Hepatic stellate cell (primary cell): ENCODE measurements at places on chromosomes 7 and 10.

DNA sequence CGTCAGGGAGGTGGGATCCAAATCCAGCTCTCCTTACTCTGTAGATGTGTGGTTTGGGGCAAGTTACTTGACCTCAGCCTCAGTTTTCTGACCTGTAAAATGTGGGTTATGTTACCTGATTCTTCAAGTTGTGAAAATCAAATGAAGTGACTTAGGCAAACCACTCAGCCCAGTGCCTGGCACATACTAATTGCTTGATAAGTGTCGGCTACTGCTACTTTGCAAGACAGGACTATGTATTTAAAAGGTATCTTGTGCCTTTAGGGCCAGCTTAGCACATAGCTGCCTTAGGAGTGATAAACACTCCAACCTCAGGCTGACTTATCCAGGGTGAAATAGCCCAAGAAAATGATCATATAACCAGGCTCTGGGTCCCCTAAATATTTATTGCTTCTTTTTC lies 42.9 kb downstream of the GOLGA7B start:
- DNase-seq: no peak

GRCh38 chr10:121484401-121484800 lies 113.8 kb downstream of the FGFR2 start:
- DNase-seq: no peak

DNA sequence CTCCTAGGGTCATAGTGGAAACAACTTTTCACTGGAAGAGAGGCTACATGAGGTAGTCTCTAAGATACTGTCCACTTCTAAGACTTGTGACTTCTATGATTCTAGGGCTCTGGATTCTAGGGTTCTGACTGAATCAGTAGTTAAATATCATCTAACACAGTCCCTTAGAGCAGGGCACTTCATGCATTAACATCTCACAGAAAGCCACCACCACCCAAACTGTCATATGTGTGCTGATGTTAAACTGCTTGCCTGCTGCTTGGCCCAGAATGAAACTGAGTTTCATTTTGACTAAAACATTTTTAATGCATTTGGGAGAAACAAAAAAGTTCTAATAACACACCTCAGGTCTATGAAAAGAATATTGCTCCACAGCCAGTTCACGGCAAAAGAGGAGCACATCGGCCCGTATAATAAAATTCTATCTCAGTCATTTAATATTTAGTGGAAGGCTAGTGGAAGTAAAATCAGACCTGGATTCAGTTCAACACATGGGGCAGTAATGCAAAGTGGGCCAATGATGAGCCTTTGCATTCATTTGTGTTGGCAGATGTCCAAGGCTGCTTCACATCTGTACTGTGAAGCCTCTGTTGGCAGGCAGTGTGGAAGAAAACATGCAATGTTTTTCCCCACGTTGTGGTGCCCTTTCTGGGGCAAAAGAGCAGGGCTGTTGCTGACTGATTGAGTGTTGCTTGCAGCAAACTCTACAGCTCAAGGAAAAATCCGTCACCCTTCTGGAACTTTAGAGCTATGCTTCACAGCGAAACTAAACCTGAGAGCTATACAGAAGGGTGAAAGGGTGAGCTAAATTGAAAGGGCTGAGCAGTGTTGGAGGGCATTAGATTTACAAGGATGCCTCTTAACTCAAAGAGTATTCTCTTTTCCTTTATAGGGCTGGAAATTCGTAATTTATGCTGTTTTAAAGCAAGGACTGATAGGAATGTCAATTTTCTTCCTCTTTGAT lies 33.5 kb upstream of the AUTS2 start:
- DNase-seq: no peak

- DNase-seq: no peak
These were observed 59.0 kb downstream of the ST7 start for GRCh38 chr7:117012284-117012683.

DNA sequence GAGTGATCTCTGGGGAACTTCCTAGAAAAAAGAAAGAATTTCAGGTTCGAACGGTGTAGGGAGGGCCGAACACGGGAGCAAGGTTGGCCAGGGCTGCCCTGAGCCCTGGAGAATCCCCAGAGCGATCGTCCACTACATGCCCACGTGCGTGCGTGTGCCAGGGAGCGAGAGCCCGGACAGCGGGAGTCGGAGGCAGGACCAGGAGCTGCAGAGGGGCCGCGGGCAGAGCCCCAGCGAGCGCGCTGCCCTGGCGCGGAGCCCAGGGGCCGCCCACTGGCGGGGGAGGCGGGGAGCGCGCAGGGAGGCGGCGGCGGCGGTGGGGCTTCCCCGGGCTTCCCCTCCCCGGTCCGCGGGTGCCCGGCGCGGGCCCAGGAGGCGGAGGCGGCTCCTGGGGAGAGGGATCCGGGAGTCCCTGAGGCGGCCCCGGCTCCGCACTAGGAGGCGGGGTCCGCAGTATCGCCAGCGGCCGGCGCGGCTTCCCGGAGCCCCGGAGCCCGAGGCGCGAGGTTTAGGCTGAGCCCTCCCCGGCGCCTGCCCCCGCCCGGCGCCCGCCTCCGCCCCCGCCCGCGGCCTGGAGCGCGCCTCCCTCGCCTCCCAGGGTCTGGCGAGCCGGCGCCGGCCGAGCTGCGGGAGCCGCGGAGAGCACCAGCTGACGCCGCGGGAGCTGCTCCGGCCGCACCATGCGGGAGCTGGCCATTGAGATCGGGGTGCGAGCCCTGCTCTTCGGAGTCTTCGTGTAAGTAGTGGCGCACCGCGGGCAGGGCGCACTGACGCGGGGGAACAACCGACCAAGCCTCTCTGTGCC lies at the start of gene PLPP4:
TSS of gene PLPP4 (plus strand) at position 602 of the 805 bp plus-strand sequence. CDS start at position 681, 79 bp downstream.
- DNase-seq: peak; percentile 70

GRCh38 chr10:18479502-18479901 lies 171.9 kb downstream of the NSUN6 start:
- DNase-seq: no peak

DNA sequence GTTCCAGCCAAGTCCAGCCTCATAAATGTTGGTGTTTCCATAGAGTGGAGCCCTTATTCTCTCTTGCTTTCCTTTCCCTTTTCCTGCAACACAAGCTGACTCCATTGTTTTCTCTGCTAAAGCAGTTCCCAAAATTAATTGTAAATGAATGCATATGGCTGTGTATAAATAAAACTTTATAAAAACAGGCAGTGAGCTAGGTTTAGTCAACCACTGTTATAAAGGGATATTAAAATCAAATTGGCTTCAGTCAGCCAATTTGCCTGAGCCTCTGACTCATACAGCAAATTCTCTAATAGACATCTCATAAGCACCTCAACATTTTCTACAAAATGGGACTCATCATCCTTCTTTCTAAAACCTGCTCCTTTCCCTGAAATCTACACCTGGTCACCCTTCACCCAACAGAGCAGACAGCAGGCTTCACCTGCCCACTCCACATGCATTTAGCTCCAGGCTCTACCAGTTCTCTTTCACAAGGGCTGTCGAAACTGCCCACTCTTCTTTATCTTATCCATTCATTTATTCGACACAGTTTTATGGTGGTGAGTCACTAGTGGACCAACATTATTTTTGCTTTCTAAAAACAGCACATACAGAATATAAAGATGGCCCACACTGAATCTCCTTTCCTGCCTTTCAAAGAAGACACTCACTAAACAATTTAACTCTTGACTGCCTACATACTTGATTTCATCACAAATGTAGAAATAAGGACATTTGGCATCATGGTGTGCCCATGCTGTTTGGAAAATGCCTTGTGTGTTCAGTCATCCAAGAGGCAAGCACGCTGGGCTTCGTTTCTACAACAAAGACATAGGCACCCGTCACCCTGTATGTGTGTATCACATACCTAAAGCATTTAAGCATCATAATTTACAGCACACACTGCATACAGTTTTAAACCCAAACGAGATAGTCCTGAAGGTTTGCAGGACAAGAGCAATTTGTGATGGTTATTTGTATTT lies 74.6 kb upstream of the C7orf33 start:
- DNase-seq: no peak

DNA sequence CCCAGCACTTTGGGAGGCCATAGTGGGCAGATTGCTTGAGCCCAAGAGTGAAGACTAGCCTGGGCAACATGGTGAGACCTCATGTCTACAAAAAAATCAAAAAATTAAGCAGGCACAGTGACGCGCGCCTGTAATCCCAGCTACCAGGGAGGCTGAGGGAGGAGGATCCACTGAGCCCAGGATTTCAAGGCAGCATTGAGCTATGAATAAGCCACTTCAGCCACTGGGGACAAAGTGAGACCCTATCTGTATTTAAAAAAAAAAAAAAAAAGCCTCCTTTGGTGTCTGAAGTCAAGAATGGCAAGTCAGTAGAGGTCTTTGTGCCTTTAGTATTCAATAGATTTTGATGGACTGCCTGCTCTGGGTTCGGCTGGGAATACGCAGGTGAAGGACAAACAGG lies 85.7 kb downstream of the RALA start:
- DNase-seq: no peak

DNA sequence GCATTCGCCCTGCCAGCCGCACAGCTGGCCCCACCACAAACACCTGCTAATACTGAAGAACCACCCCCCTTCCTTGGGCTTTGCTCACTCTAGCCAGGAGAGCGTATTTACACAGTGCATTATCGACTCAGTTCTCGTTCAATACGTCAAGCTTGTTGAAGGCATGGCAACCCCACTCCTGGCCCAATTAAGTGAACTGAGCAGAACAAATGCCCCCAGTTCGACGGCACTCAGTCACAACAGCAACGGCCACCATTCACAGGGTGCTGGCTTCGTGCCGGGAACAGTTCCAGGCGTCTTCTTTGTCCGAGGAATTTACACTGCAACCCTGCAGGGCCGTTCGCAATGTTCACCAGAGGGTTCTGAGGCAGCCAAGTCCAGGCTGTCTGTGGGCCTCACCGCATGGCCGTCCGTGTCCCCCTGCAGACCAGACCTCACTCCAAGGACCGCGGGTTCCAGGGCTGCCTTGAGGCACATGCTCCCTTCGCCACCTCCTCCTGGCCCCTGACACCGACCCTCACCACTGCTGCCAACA lies 175.3 kb downstream of the DIP2C start:
- DNase-seq: no peak

GRCh38 chr7:151120896-151121295 lies 34.6 kb downstream of the AGAP3 start:
- DNase-seq: no peak

- no peak for DNase-seq
These were observed 399.5 kb upstream of the FOXK1 start for GRCh38 chr7:4282434-4283223.

GRCh38 chr7:42244828-42245227 lies 7.8 kb upstream of the GLI3 start:
- DNase-seq: peak; percentile 63

- peak; percentile 68 for DNase-seq
These were observed 92.5 kb upstream of the PITRM1 start for GRCh38 chr10:3265088-3265487.

GRCh38 chr10:17410907-17411306 lies 43.5 kb downstream of the ST8SIA6 start:
- DNase-seq: no peak

GRCh38 chr7:105101864-105102263 lies 87.9 kb downstream of the KMT2E start:
- DNase-seq: no peak

DNA sequence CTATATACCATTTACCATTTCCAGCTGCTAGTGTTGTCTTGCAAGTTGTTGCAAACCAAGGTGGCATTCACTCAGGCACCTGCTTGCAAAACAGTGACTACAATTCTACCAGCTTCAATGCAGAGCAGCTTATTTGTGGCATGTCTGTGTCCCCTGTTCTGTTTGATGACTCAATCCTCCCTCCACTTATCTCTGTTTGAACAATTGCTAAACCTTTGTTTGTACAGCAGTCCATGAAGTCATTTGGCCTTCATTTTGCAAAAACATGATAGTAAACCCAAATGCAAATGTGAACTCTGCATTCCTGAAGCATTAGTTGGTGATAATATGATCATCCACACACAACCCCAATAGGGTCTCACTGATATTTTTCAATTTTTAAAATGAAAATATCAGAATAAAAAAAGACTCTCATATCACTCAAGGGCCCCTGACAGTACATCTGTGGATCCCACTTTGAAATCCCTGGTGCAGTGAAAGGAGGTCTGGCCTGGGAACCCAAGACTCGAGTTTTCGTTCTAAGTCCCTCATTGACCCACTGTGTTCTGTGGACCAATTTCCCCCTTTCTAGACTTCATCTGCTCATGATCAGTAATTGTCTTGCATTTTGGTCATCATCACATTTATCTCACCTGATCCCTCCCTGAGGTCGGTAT lies 425.4 kb downstream of the RPS24 start:
- DNase-seq: peak; percentile 68

- no peak for DNase-seq
These were observed 68.1 kb downstream of the PRTFDC1 start for GRCh38 chr10:24884316-24884715.

DNA sequence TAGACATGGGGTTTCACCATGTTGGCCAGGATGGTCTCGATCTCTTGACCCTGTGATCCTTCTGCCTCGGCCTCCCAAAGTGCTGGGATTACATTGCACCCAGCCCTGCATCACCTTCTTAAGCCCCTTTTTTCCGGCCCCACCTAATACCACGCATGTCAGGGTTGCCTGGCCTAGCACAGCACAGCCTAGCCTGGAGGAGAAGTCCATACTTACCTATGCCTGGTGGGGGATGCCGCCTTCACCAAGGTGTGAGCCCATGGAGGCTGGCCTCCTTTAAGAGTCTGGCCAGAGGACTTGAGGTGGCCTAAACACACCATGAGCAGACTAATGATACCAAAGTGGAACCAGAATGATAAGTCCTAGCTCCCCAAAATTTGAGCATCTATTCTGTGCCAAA lies 22.0 kb upstream of the CUX1 start:
- DNase-seq: no peak

DNA sequence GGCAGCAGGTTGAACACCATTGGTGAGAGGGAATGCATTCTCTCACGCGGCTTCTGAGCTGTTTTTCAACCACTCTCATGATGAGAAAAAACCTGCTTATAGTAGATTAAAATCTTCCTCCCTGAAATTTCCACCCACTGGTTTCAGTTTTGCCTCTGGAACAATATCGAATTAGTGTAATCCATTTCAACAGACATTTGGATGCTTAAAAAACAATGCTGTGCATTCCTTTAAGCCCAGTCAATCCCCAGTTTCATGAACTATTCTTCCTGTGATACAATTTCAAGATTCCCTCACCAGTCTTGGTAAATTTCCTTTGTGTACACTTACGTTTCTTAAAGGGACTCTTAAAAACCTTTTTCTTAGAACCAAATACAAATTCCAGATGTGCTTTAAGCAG lies 89.6 kb downstream of the ITIH5 start:
- no peak for DNase-seq

DNA sequence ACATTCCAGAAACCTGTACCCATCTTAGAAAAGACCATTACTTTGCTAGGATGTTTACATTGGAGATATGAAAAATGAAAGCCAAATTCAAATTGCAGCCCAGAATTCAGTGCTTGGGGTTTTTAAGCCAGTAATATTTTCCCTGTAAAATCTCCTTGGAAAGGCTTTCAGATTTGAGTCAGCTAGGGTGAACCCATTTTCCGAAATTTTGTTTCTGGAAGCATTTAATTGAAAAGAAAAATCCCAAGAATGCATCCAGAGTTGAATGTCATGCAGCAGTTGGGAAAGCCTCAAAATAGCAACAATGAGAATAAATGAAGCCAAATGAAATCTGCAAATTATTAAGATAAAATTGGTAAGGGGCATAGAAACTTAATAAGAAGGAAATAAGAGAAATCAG lies 106.4 kb downstream of the BMPER start:
- DNase-seq: no peak
